Heart left ventricle (tissue), 16 donors: ENCODE measurements at places on chromosomes 12 and 14. TPM values are rescaled to one million over a fixed set of nuclear protein-coding genes. Genes with fewer than 3 reads are reported as not detected.

DNA sequence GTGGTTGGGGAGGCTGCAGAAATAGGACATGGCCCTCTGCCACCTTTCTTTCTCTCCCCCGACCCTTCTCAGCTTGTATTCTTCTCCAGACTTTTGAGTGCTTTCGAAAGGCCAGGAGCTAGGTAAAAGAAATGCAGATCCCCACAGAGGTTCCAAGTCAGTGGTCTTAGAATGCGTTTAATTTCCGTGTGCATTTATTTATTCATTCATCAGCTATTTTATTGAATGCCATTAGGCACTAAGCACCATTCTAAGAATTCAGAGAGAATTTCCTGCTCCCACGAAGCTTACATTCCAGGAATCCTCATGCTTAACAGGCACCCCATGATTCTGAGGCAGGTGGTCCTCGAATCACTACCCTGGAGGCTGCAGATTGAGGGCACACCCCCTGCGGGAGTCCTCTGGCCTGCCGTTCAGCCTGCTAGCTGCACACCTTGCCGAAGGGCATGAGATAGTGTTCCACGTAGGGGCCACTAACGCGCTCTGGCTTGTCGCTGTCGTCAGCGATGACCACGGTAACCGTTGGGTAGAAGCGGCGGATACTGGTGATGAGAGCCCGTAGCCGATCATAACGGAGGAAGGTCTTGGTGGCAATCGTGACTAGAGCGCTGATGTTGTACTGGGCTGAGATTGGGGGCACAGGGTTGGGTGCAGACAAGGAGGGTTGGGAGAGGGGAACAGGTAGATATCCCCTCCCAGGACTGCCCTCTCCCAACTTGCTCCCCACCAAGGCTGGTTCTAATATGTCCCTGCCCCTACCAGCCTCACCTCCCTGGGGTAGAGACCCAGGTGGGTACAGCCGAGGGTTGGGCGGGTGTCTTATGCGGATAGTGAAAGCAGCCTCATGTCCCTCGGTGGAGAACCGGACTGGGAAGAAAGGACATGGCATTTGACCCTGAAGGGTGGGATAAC, 4.5 kb downstream of the B4GALNT1 start:
- no peak for DNase-seq

Gene GLT8D2
- total RNA-seq = 18.7 TPM

- DNase-seq = no peak
Observed at GRCh38 chr12:29882846-29883245, 99.1 kb upstream of the TMTC1 start.

- DNase-seq = no peak
Observed at GRCh38 chr12:27901959-27902358, 70.6 kb downstream of the PTHLH start.

Gene PTPN6
- 5.9 TPM for total RNA-seq

Gene CLEC6A
- total RNA-seq = not detected

Gene PLEKHG7
- not detected for total RNA-seq

Gene SOS2
- total RNA-seq = 34.2 TPM

GRCh38 chr12:84512751-84513150, 399.8 kb downstream of the SLC6A15 start:
- no peak for DNase-seq

- no peak for DNase-seq
Observed at GRCh38 chr12:20077618-20078017, 290.7 kb upstream of the PDE3A start.

DNA sequence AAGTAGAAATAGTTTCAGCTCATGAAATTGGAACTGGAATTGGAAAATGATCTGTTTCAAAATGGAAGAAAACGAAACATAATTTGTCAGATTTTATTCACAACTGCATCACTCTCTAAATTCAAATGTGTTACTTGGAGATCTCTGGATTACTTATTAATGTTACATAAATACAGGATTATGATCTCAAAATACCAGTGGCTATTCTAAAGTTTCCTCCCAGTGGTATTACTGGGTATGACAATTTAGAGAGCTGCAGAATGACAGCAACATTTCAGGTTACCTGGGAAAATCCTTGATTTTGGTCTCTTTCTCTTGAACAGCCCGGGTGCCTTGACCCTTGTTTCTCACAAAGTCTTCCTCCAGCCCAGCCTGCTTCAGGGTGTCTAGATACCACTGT, 14.2 kb downstream of the FAM161B start:
- DNase-seq = no peak

- DNase-seq = peak; percentile 17
Observed at GRCh38 chr14:104746071-104746545, 6.8 kb upstream of the SIVA1 start.

- DNase-seq = no peak
Observed at GRCh38 chr12:74111688-74112360, 425.8 kb upstream of the ATXN7L3B start.

GRCh38 chr12:122420471-122421162, 1.9 kb downstream of the CLIP1 start:
- no peak for DNase-seq

GRCh38 chr14:105880616-105881015, 354.2 kb downstream of the TMEM121 start:
- peak; percentile 11 for DNase-seq

Gene CCDC196
- total RNA-seq = not detected

- no peak for DNase-seq
Observed at GRCh38 chr14:73240816-73241480, 3.6 kb downstream of the PAPLN start.

- DNase-seq = no peak
Observed at GRCh38 chr12:92365333-92365732, 219.7 kb upstream of the BTG1 start.

Gene PLEKHH1
- 6.6 TPM for total RNA-seq

Gene TTC7B
- 71.3 TPM for total RNA-seq

- DNase-seq = no peak
Observed at GRCh38 chr12:105611340-105611739, 280.8 kb downstream of the C12orf75 start.
